ENCODE measurements at places on chromosomes 7 and 10.

- no peak for DNase-seq
These were observed 19.7 kb upstream of the PTPRZ1 start for GRCh38 chr7:121853307-121853706.

DNA sequence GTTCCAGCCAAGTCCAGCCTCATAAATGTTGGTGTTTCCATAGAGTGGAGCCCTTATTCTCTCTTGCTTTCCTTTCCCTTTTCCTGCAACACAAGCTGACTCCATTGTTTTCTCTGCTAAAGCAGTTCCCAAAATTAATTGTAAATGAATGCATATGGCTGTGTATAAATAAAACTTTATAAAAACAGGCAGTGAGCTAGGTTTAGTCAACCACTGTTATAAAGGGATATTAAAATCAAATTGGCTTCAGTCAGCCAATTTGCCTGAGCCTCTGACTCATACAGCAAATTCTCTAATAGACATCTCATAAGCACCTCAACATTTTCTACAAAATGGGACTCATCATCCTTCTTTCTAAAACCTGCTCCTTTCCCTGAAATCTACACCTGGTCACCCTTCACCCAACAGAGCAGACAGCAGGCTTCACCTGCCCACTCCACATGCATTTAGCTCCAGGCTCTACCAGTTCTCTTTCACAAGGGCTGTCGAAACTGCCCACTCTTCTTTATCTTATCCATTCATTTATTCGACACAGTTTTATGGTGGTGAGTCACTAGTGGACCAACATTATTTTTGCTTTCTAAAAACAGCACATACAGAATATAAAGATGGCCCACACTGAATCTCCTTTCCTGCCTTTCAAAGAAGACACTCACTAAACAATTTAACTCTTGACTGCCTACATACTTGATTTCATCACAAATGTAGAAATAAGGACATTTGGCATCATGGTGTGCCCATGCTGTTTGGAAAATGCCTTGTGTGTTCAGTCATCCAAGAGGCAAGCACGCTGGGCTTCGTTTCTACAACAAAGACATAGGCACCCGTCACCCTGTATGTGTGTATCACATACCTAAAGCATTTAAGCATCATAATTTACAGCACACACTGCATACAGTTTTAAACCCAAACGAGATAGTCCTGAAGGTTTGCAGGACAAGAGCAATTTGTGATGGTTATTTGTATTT, 74.6 kb upstream of the C7orf33 start:
- no peak for DNase-seq

- DNase-seq, result no peak
These were observed 117.9 kb downstream of the SLIT1 start for GRCh38 chr10:97067716-97068391.

DNA sequence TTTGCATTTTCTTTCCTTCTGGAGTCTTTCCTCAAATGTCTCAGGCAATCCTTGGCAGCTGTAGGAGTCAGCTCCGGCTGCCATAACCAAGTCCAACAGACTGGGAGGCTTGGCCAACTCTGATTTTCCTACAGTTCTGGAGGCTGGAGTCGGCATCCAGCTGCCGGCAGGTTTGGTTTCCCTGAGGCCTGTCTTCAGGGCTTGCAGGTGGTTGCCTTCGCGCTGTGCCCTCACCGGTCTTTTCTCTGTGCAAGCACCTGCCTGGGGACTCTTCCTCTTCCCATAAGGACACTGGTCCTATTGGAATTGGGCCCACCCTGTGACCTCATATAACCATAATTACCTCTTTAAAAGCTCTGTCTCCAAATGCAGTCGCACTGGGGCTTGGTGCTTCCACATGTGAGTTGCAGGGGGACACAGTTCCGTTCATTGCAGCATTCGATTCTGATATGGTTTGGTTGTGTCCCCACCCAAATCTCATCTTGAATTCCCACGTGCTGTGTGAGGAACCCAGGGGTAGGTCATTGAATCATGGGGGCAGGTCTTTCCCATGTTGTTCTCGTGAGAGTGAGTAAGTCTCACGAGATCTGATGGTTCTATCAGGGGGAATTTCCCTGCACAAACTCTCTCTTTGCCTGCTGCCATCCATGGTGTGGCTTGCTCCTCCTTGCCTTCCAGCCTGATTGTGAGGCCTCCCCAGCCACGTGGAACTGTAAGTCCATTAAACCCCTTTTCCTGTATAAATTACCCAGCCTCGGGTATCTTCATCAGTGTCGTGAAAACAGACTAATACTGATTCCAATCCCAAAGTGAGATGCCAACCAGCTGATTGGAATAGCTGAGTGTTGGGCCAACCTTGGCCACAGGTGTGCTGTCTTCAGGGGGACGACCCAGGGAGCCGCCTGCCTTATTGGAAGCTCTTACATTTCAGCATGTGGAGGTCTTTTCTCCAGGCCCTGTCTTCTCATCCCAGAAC, 7.9 kb downstream of the GALNTL5 start:
- DNase-seq, result no peak

DNA sequence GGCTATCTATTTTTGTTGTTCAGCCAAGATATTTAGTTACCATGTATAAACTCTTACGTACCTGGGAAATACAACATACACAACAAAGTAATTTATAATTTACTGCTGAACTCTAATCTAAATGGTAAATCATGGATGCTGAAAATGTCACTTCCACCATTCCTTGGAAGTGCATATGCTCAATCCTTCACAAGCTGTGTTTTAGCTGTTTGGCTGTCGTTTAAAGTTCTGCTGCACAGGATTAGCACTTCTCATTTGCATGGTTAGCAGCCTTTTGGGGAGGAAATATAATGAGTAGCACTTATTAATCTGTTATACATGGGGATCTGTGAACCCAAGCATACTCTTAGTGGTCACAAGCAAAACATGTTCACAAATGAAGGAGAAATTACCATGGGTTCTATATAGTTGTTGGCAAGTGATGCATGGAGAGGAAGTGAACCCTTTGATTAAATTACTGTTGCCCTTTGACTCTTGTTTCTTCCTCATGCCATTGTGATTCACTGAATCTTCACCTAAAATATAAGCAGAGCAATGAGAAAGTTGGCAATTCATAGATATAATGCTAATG, 18.5 kb downstream of the PIK3CG start:
- no peak for DNase-seq

DNA sequence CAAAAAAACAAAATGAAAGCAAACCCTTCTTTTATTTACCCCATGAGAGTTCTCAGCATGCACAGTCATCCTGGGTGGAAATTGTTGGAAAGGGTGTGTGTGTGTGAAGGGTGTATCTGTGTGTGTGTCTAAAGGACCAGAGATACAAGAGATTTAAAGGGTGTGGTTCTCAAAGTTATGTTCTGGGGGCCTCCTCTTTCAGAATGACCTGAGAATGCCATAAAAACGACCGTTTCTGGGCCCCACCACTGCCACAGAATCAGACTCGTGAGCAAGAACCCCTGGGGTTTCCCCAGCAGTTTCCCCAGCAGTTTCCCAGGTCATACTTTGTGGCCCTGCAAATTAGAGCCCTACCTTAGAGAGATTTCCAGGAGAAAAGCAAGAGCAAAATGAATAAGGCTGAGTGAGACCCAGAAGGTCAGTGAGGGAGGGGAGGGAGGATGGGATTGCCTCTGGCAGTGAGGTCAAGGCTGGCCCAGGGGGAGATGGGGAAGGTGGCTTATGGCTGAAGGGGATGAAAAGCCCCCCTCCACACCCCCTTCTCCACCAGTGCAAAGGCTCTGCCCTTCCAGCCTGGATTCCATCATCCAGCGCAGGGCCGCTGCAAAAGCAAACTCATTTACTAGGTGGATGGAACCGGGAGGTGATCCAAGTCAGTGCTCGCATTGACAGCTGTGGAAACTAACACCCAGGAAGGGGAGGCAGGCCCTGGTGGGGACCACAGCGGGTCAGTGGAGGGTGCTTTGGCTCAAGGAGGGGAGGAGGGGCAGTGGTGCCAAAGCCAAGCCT, 10.2 kb downstream of the PYROXD2 start:
- DNase-seq, result no peak

GRCh38 chr10:132551093-132551807, 13.7 kb downstream of the INPP5A start:
- DNase-seq, result no peak

- no peak for DNase-seq
These were observed 206.4 kb upstream of the LRRTM3 start for GRCh38 chr10:66719483-66719882.

DNA sequence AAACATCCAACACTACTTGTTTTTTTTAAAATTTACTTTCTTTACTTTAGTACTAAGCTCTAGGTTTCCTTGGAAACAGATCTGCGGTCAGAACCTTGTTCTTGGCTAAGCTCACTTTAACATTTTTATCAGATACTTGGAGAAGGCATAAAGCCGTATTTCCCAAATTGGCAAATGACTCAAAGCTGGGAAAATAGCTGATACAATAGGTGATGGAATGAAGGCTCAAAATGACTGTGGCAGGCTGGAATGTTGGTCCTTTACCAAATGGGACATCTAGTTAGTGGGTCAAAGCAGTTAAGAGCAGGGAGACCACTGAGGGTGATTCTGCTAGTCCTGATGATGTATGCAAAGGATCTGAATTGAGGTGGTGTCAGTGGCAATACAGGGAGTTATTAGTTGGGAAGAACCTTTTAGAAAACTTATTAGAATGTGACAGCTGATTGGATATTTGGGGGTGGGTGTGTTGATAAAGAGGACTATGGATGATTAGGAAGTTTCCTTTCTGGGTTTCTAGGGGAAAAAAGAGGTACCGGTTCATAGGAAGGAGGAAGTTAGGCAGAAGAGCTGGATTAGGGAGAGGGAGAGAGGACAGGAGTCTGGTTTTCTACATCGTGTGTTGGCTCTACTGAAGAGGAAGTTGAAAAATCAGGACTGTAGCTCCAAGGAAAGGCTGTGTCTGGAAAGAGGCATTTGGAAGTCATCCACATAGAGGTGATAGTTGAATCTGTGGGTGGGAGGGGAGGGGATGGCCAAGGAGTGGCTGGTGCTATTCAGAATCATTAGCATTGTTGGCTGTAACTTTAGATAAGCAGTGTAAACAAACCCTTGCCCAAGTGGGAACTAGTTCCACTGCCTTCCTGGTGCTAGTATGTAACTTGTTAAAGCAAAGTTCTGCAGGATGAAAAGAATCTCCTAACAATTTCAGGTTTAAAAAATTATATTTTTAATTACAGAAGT, 13.1 kb downstream of the PLCE1 start:
- no peak for DNase-seq

DNA sequence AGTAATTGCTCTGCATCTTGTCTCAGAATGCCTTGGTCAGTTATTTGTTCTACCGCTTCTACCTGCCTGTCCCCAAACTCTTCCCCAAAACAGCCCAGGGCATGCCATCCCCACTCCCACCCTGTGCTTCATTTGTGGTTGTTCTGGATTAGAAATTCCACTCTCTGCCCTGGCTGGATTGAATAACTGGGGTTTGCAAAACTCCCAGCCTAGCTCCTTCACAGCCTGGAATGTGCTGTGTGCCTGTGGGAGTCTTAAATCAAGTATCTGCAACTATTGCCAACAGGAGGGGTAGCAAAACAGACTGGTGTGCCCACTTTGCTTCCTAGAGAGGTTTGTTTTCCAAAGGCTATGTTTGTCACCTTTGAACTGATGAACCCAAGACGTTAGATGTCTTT, 24.2 kb downstream of the TSPAN15 start:
- DNase-seq, result no peak

DNA sequence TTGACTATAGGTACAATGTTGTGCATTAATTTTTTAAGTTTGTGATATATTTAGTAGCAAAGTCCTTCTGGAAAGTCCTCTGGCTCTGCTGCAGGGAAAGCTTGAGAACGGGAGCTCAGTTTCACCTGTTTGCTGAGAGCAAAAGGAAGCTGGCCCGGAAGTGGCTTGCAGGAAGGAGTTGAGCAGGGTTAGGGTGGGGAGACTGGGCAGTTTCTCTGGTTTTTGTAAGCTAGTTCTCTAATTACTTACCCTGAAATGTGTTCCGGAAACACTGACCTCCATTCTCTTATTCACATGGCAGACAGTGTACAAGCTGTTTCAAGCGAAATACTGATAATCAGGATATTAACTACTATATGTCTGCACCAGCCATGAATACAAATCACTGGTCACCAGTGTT, 22.3 kb downstream of the MAP3K8 start:
- DNase-seq, result no peak

DNA sequence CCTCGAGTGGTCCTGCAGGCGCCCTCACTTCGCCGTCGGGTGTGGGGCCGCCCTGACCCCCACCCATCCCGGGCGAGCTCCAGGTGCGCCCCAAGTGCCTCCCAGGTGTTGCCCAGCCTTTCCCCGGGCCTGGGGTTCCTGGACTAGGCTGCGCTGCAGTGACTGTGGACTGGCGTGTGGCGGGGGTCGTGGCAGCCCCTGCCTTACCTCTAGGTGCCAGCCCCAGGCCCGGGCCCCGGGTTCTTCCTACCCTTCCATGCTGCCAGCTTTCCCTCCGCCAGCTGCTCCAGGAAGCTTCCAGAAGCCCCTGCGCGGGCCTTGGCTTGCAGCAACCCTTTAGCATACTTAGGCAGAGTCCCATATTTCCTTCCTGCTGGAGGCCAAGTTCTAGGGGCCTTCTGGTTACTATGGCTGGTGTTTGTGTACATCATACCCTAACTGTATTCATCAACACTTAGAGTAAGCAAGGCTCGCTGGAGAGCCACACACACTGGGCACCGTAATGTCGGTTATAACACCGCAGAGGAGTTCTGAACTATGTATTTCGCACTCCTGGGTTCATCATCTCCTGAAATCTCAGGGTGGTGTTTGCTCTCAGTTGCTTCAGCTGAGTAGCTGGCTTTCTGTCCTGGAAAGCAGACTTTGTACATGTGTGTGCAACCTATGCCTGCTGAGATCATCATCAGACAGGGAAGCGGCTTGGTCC, 471 bp downstream of the MGMT start:
- no peak for DNase-seq

DNA sequence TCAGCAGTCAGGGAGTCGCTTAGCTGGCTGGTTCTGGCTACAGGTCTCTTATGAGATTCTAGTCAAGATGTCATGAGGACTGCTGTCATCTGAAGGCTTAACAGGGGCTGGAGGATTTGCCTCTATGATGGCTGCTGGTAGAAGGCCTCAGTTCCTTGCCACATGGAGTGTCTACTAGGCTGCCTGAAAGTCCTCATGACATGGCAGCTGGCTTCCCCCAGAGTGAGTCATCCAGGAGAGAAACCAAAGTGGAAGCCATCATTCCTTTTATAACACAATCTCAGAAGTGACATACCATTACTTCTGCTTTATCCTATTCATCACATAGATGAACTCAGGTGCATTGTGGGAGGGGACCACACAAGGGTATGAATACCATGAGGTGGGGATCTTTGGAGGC, 75.1 kb downstream of the EXOC6 start:
- no peak for DNase-seq

DNA sequence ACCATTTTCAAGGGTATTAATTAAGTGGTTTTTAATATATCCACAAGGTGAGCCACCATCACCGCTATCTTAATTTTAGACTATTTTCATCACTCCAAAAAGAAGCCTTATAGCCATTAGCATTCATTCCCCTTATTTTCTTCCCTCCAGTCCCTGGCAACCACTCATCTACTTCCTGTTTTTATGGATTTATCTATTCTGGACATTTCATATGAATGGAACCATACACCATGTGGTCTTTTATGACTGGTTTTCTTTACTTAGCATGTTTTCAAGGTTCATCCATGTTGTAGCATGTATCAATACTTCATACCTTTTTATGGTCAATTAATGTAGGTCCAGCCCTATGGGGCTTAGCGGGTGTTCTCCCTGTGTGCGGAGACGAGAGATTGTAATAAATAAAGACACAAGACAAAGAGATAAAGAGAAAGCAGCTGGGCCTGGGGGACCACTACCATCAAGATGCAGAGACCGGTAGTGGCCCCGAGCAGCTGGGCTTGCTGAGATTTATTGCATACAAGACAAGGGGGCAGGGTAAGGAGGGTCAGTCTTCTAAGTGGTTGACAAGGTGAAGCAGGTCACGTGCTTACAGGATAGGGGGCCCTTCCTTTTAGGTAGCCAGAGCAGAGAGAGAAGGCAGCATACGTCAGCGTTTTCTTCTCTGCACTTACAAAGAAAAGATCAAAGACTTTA, 14.6 kb downstream of the WBP1L start:
- no peak for DNase-seq

Measured in NCI-H146 (cell line).